ENCODE measurements at places on chromosomes 5 and 9.
A peak's percentile ranks its signal among the peaks of the same experiment; 100 is the strongest.

DNA sequence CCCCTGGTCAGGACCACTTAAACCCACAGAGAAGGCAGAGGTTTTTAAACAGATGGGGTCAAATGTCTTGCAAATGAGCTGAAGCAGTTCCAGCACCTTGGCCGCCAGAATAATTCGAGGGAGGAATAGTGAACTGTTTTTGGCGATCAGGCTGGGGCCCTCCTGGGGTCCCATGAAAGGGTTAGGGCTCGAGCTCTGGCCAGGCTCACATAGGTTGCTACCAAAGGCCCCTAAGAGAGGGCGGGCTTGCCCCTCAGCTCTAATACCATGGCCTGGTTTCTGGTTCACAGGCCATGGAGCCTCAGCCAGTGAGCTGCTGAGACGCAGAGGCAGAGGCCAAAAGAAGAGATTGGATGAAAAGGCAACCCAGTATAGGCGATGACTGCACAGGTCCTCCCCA is 74.8 kb upstream of the UBTD2 start:
- H3K4me1 ChIP-seq: peaks cover 6% of the 10 kb centered on the region
- H3K36me3 ChIP-seq: no peaks in the 10 kb centered on the region
- ATAC-seq: no peak
- no peak overlapping the region for H3K27ac ChIP-seq
- H3K27me3 ChIP-seq: peaks cover 10% of the 10 kb centered on the region
- H3K4me3 ChIP-seq: no peak overlapping the region

DNA sequence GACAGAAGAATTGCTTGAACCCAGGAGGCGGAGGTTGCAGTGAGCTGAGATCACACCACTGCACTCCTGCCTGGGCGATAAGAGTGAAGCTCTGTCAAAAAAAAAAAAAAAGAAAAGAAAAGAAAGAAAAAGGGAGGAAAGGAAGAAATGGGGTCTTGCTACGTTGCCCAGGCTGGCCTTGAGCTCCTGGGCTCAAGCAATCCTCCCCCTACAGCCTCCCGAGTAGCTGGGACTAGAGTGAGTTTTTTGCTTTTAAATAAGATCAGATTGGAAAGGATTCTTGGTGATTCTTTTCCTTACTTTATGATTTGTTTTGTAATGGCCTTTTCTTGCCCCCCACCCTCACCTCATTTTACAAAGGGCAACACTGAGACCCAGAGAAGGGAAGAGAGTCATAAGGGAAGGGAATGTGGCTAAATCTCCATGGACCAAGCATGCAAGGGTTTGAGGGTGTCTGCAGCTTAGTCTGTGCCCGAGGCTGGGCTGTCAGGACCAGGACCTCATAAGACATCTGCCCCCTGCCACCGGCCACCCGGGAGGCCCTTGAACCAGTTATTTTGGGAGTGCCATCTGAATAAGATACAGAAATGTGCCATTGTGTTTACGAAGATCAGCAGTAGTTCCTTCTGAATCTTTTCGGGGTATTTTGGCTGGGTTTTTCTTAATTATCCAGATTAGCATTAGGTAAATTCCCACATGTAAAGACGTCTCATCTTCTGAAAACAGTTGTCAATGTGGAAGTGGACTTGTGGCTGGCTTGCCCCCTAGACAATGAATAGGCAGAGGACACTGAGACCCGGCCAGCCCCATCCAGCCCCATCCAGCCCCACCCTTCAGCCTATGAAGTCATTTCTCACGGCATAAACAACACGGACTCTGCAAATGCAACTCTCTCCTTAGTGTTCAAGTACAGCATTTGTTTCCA is 44.5 kb upstream of the GRHPR start:
- peaks cover 29% of the 10 kb centered on the region for H3K27me3 ChIP-seq
- peak overlapping the region; percentile 6 for H3K27ac ChIP-seq
- H3K4me1 ChIP-seq: no peaks in the 10 kb centered on the region
- no peaks in the 10 kb centered on the region for H3K36me3 ChIP-seq

- no peak for ATAC-seq
- H3K27ac ChIP-seq: peak overlapping the region; percentile 73
- H3K4me1 ChIP-seq: peaks cover 28% of the 10 kb centered on the region
- peak overlapping the region; percentile 15 for H3K4me3 ChIP-seq
- no peaks in the 10 kb centered on the region for H3K27me3 ChIP-seq
Observed at GRCh38 chr5:176899946-176900779, 1.0 kb upstream of the HK3 start.

GRCh38 chr5:38341056-38341455 is 82.7 kb downstream of the EGFLAM start:
- no peak overlapping the region for H3K27ac ChIP-seq
- H3K36me3 ChIP-seq: no peaks in the 10 kb centered on the region
- H3K4me1 ChIP-seq: no peaks in the 10 kb centered on the region
- peaks cover 17% of the 10 kb centered on the region for H3K27me3 ChIP-seq

- peak; percentile 98 for ATAC-seq
- H3K27ac ChIP-seq: peak overlapping the region; percentile 94
- peak overlapping the region; percentile 66 for H3K4me3 ChIP-seq
- peaks cover 19% of the 10 kb centered on the region for H3K4me1 ChIP-seq
- H3K27me3 ChIP-seq: no peaks in the 10 kb centered on the region
- no peaks in the 10 kb centered on the region for H3K36me3 ChIP-seq
Observed at GRCh38 chr9:125126019-125126746, 17.1 kb downstream of the SCAI start.

- H3K4me3 ChIP-seq: no peak overlapping the region
- no peaks in the 10 kb centered on the region for H3K36me3 ChIP-seq
- no peak for ATAC-seq
- H3K4me1 ChIP-seq: no peaks in the 10 kb centered on the region
- H3K27me3 ChIP-seq: no peaks in the 10 kb centered on the region
Observed at GRCh38 chr5:39254671-39255070, 35.3 kb upstream of the FYB1 start.

GRCh38 chr9:138082918-138083636 is 205.5 kb downstream of the CACNA1B start:
- no peaks in the 10 kb centered on the region for H3K36me3 ChIP-seq
- no peak overlapping the region for H3K27ac ChIP-seq
- no peak for ATAC-seq
- peaks cover 34% of the 10 kb centered on the region for H3K27me3 ChIP-seq
- no peak overlapping the region for H3K4me3 ChIP-seq

DNA sequence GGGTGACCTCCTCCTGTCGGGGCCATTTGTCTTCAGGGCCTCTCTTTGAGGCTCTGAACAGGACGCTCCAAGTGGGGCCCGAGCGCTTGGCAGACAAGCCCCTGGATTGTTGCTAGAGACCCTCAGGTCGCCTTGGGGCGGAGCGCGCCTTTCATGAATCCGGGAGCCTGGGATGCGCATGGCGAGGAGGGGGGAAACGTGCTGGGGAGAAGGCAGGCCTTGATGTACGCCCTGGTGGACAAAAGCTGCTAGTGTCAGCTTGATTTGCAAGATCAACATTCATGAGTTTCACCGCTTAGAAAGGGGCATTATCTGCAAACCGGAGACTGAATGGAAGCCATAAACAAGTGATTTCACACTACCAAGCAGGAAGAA is 226.3 kb downstream of the SMARCA2 start:
- peak; percentile 23 for ATAC-seq
- peak overlapping the region; percentile 80 for H3K4me3 ChIP-seq
- H3K27me3 ChIP-seq: peaks cover 11% of the 10 kb centered on the region
- H3K36me3 ChIP-seq: no peaks in the 10 kb centered on the region

DNA sequence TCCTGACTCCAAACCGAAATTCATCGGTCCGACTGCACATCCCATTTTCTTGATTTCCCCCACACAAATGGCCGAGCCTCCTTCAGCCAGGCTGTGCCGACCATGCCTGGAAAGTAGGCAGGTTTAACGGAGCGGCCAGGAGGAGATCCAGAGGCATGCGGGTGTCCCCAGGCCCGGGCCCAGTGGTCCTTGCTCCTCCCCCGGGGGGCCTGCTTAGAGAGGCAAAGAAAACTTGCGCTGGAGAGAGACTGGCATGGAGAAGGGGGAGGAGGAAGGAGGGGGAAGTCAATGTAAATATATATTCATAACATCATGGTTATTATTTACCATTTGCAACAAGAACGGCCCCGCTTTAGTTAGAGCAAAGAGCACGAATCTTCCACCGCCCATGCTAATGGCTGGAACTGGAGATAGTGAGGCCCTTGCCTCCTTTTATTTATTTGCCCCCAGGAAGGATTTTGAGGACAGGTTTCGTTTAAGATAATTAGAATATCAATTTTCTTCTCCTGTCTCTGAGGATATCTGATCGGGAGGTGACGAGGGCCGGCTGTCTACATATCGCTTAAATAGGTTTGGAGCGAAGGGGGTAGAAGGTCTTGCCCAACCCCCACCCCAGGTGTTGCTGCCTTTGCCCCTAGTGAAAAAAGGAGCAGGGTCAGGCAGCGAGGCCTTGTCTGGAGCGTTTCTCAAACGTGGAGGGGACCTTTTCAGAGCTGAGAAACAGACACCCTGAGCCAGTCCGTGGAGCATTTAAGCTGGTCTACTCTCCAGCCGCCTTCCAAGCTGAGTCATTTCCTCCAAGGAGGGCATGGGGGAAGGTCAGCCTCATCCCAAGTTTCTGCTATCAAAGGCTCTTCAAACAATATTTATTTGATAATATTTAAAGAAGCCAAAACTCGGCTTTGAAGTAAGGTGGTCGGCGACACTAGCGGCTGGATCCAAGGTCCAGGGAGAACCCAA is 2.5 kb downstream of the BARHL1 start:
- no peaks in the 10 kb centered on the region for H3K4me1 ChIP-seq
- peaks cover 33% of the 10 kb centered on the region for H3K27me3 ChIP-seq
- H3K4me3 ChIP-seq: no peak overlapping the region
- ATAC-seq: no peak
- no peak overlapping the region for H3K27ac ChIP-seq
- H3K36me3 ChIP-seq: peaks cover 6% of the 10 kb centered on the region

GRCh38 chr9:6945816-6946215 is 188.0 kb downstream of the KDM4C start:
- H3K27ac ChIP-seq: no peak overlapping the region
- ATAC-seq: no peak
- H3K4me1 ChIP-seq: peaks cover 6% of the 10 kb centered on the region
- no peak overlapping the region for H3K4me3 ChIP-seq

GRCh38 chr5:39657943-39658342 is 233.2 kb upstream of the DAB2 start:
- ATAC-seq: peak; percentile 23

- H3K27me3 ChIP-seq: no peaks in the 10 kb centered on the region
- no peak overlapping the region for H3K27ac ChIP-seq
- ATAC-seq: no peak
- no peaks in the 10 kb centered on the region for H3K36me3 ChIP-seq
Observed at GRCh38 chr9:79757881-79758669, 186.3 kb downstream of the TLE4 start.

- H3K4me3 ChIP-seq: no peak overlapping the region
- no peak for ATAC-seq
- H3K27me3 ChIP-seq: peaks cover 47% of the 10 kb centered on the region
- H3K27ac ChIP-seq: no peak overlapping the region
- no peaks in the 10 kb centered on the region for H3K36me3 ChIP-seq
Observed at GRCh38 chr5:179345183-179345432, 153 bp downstream of the ADAMTS2 start.

- no peak overlapping the region for H3K4me3 ChIP-seq
- no peaks in the 10 kb centered on the region for H3K36me3 ChIP-seq
- H3K27me3 ChIP-seq: no peaks in the 10 kb centered on the region
- H3K4me1 ChIP-seq: no peaks in the 10 kb centered on the region
Observed at GRCh38 chr9:37960631-37961030, 56.7 kb upstream of the SLC25A51 start.

- H3K27me3 ChIP-seq: no peaks in the 10 kb centered on the region
- no peaks in the 10 kb centered on the region for H3K4me1 ChIP-seq
- no peak overlapping the region for H3K4me3 ChIP-seq
Observed at GRCh38 chr5:152622628-152623027, 217.5 kb upstream of the NMUR2 start.

GRCh38 chr5:159911349-159911748 is 4.9 kb upstream of the ADRA1B start:
- no peaks in the 10 kb centered on the region for H3K4me1 ChIP-seq
- ATAC-seq: no peak
- H3K27ac ChIP-seq: no peak overlapping the region
- peaks cover 57% of the 10 kb centered on the region for H3K27me3 ChIP-seq
- no peak overlapping the region for H3K4me3 ChIP-seq
- no peaks in the 10 kb centered on the region for H3K36me3 ChIP-seq

DNA sequence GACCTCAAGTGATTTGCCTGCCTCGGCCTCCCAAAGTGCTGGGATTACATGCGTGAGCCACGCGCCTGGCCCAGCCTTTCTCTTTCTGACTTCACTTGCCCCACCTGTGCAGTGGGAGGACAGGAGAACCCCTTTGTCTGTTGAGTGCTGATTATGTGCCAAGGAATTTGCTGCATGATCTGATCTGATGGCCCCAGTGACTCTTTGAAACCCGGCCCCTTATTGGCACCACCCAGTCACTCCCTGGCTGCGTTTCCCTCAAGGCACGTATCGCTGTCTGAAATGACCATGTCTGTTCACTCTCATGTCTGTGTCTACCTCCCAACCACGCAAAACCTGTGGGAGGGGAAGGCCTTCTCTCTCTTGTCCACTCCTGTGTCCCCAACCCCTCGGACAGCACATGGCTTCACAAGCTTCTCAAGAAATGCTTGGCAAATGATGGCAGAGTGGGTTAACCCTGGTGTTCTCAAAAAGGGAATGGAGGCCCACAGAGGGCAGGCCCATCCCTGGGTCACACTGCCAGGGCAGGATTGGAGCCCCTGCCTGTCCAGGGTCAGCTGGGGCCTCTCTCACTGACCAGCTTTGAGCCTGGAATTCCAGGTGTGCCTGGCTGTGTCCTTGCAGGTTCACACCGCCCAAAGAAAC is 21.9 kb downstream of the NEK6 start:
- H3K36me3 ChIP-seq: no peaks in the 10 kb centered on the region
- no peak overlapping the region for H3K4me3 ChIP-seq

DNA sequence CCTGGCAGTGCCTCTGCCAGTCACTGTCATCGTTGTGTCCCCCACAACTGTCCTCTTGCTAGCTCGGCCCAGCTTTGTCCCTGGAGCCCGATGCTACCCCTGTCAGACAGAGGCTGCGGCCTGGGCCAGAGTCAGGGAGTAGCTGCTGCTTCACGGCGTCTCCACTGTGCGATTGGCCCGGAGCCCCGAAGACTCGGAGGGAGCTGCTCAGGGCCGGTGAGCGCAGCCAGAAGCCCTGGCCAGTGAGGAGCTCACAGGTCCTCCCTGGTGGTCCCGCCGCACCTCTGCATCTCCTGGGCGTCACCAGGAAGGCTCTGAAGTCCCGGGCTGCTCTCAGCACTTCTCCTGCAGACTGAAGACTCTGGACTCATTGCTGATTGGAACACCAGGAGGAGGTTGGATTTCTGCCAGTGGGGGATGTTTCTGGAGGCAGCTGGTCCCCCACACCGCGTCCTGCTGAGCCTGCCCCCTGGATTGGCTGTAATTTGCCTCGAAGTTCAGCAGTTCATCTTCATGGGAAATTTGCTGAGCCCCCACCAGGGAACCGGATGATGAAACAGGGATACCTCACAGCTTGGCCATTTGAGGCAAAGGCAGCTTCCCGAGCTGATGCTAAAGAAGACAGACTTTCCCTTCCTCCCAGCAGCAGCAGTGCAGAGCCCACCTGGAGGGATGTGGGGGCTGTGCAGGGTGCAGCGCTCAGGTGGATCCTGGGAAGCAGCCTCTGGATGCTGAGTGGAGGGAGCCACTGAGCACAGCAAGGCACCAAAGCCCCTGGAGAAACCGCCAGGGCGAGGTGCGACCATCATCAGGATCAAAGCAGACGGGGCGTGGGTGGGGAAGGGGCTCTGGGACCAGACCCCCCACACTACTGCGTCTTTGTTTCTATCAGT is 45.6 kb downstream of the USP20 start:
- H3K4me3 ChIP-seq: no peak overlapping the region
- peaks cover 5% of the 10 kb centered on the region for H3K4me1 ChIP-seq
- H3K27me3 ChIP-seq: no peaks in the 10 kb centered on the region
- no peak overlapping the region for H3K27ac ChIP-seq
